ENCODE measurements at places on chromosomes 11 and 22.

GRCh38 chr11:4006946-4007680 is 87.5 kb upstream of the RRM1 start:
- DNase-seq = no peak

DNA sequence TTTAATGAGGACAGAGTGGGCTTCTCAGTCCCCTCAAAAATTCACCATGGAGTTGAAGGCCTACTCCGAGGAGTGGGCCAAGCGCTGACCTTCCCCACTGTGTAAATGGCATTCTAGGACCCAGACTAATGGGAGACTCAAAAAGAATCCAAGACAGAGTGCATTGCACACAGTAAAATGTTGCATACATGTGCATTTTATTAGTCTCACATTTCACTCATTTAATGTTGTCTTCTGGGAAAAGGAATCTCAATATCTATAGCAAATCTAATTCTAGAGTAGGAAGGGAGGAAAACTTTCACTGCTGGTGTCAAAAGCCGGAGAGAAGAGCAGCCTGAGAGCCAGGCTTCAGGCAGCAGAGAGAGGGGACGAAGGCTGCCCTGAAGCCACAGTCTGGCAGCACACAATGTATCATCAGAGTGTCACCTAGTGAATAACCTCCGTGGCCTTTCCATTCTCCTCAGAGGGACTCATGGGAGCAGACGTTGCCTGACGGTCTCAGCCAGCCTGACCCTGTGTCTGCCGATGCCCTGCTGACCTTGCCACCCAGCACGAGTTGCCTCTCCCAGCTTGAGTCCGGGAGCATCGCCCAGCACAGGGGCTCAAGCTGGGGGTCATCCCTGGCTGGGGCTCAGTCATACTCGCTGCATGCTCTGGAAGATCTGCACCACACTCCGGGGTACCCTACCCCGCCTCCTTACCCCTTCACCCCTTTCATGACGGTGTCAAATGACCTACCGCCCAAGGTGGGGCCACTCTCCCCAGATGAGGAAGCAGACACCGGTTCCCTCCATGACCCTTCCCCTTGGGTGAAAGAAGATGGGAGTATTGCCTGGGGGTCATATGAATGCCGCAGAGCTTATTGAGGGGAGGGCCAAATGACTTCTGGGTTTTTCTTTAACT is 12.9 kb upstream of the POU2AF3 start:
- DNase-seq = no peak

DNA sequence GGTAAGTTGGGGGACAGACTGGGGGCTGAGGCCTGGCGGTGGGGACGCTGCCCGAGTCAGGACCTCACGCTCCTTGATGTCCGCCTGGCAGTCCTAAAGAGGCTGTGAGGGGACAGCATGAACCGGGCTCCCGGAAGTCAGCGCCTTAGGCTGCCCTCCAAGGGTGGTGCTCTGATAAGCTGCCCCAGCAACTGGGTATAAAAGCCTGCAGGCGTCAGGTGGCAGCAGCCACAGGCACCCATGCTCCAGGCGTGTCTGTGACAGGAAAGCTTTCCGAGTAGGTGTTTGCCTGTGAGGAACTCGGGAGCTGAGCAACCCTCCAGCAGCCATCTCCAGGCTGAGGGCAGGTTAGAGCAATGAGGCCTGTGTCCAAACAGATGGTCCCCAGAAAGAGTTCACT is 53.0 kb downstream of the ST3GAL4 start:
- DNase-seq = no peak

GRCh38 chr22:24304062-24304675 is 33.5 kb downstream of the SPECC1L start:
- no peak for DNase-seq

DNA sequence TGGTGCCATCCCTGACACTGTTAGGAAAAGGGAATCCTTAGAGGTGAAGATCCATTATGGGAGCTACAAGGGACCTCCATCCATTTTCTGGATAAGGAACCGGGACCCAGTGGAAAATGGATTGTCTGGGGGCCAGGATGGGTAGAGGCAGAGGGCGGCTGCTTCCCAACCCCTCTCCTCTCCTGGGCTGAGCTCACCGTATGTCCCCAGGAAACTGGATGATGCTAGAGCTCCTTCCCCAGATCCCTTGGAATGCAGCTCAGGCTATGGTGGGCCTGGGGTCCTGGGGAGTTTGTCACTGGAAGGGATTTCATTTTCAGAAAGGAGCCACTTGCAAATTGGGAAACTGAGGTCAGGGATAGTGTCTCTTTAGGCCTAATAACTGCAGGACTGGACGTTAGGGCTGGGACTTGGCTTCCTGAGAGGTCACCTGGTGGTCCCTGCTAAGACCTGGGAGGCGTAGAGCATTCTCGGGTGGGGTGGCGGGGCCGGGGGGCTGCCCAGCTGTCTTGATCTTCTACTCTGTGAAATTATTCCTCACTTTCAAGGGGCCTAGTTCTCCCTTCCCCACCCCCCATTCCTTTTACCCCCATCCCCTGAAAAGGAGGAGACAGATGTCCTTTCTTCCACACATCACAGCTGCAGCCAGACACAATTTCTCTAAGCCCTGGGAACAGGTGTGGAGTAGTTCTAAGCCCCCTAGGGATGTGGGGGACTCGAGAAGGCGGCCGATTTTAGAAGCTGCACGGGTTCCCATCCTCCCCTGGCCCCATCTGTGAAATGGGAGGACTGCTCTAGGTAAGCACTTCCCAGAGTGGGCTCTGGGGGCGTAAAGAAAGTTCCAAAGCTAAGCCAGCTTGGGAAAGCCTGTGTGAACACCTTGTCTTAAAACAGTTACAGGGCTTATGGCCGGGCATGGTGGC is 99.8 kb downstream of the PKNOX2 start:
- DNase-seq = peak; percentile 55

DNA sequence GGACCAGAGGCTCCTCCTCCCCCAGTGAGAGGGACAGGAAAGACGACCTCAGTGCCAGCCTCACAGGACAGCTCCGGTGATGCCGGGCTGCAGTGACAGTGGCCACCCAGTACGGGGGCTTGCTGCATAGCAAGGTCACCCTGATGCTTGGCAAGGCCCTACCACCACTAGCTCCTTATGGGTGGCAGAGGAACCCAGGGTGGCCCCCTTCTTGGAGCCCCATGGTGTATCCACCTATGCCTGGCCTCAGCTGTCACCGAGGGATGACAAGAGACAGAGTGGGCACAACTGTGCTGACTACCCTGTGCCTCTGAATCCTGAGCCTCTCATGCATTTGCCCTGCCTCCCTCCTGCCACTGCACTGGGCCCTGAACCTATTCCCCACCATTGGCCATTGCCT is 809.2 kb downstream of the TBC1D22A start:
- no peak for DNase-seq

- DNase-seq = no peak
Measured at GRCh38 chr11:82041764-82042163, 691.9 kb downstream of the FAM181B start.

DNA sequence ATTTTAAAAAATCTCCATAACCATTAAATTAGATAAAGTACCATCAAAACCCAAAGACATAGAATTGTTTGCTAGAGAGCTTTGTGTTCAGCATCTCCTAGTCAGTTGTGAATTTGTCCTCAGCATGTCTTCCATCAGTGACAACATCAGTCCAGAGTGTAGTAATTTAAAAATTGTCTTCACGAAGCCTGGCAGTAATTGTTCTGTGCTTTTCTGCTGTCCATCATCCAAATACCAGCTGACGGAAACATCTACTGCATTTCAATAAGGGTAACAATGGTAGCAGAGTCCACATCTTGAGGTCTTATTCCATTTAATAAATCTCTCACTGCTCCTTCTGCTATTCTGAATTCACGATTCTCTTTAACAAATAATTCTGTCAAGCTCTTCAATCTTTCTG is 121.5 kb downstream of the ATXN10 start:
- DNase-seq = no peak

DNA sequence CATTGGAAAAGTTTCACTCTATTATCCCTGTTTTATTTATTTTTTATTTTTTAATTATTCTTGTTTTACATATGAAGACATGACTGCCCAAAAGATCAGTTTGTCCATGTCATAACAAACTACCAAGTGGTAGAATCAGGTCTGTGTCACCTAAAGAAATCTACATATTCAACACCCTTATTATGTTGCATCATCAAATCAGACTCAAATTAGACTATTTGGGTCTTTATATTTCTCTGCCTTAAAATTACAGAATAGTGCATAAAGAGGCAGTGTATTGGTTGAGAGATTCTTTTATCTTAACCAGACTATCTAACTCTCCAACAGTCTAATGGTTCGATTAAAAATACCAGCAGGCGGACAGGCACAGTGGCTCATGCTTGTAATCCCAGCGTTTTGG is 18.5 kb upstream of the ATP5MG start:
- no peak for DNase-seq

DNA sequence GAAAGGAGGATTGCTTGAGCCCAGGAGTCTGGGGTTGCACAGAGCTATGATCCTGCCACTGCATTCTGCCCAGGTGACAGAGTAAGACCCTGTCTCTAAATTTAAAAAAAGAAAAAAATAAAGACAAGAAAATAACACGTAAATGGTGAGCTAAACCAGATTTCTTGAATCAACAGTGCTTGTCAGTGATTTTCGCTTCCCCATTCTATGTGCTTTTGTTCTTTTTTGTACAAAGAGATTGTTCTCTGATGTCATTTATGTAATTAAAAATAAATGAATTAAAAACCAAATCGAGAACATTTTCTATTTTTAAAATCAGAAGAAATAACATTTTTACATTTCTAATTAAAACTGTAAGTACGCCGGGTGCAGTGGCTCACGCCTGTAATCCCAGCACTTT is 19.8 kb upstream of the SLC29A2 start:
- no peak for DNase-seq
